ENCODE measurements at places on chromosomes 7 and 10. TPM values are rescaled to one million over a fixed set of nuclear protein-coding genes. Genes with fewer than 3 reads are reported as not detected.

ERVW-1 gene
- not detected for total RNA-seq

CALY gene
- total RNA-seq, result not detected

HOXA4 gene
- total RNA-seq, result not detected

NYAP1 gene
- 0.59 TPM for total RNA-seq

C7orf57 gene
- not detected for total RNA-seq

TDRD1 gene
- total RNA-seq, result 1.7 TPM

AKR1C3 gene
- 328 TPM for total RNA-seq

NPC1L1 gene
- not detected for total RNA-seq

FUOM gene
- total RNA-seq, result 17.3 TPM

GJD4 gene
- total RNA-seq, result not detected

TRIM73 gene
- 0.59 TPM for total RNA-seq

KBTBD2 gene
- total RNA-seq, result 12.0 TPM

PITX3 gene
- 0.69 TPM for total RNA-seq

NKX6-2 gene
- total RNA-seq, result not detected

PON3 gene
- 0.39 TPM for total RNA-seq

ARMS2 gene
- total RNA-seq, result not detected

LIPJ gene
- not detected for total RNA-seq

PHKG1 gene
- total RNA-seq, result 1.1 TPM

FRMD4A gene
- total RNA-seq, result 21.7 TPM

GRID1 gene
- total RNA-seq, result 0.12 TPM

CUL1 gene
- total RNA-seq, result 34.5 TPM

RBP3 gene
- not detected for total RNA-seq

AQP1 gene
- 3.8 TPM for total RNA-seq

GNAT3 gene
- not detected for total RNA-seq

SPDYE6 gene
- not detected for total RNA-seq

UPK3B gene
- not detected for total RNA-seq

CDC14C gene
- not detected for total RNA-seq

PALD1 gene
- 2.8 TPM for total RNA-seq

VSTM4 gene
- total RNA-seq, result 5.3 TPM

HTR5A gene
- not detected for total RNA-seq

PRTFDC1 gene
- 11.1 TPM for total RNA-seq

STOX1 gene
- 0.64 TPM for total RNA-seq

IDI2 gene
- total RNA-seq, result not detected

MKX gene
- not detected for total RNA-seq

ELN gene
- total RNA-seq, result 20.8 TPM

NUTM2B gene
- total RNA-seq, result 1.3 TPM

HOXA2 gene
- total RNA-seq, result not detected

TMEM139 gene
- not detected for total RNA-seq

TRPV5 gene
- not detected for total RNA-seq

P4HA1 gene
- total RNA-seq, result 153 TPM

PODXL gene
- total RNA-seq, result 3.7 TPM
